ENCODE measurements at places on chromosomes 13 and 19. TPM values are rescaled to one million over a fixed set of nuclear protein-coding genes. Genes with fewer than 3 reads are reported as not detected.

DGKH gene
- 12.5 TPM for total RNA-seq

ZNF880 gene
- 28.4 TPM for total RNA-seq

FGF21 gene
- not detected for total RNA-seq

SOHLH2 gene
- total RNA-seq = 1.5 TPM

LCP1 gene
- total RNA-seq = 2.7 TPM

CBARP gene
- total RNA-seq = 4.6 TPM

ZNF492 gene
- total RNA-seq = 0.25 TPM

PTH2 gene
- not detected for total RNA-seq

EFNA2 gene
- not detected for total RNA-seq

MAP1S gene
- 16.2 TPM for total RNA-seq

CRTC1 gene
- 2.1 TPM for total RNA-seq

CPAMD8 gene
- 1.5 TPM for total RNA-seq

NUDT19 gene
- total RNA-seq = 5.1 TPM

ZNF525 gene
- 6.5 TPM for total RNA-seq

CD22 gene
- total RNA-seq = 0.25 TPM

NALCN gene
- total RNA-seq = 0.66 TPM

KLK1 gene
- total RNA-seq = not detected

CTXN1 gene
- total RNA-seq = 2.6 TPM

SPIB gene
- total RNA-seq = not detected

ZNF570 gene
- 7.0 TPM for total RNA-seq

ZNF333 gene
- 29.8 TPM for total RNA-seq

PODNL1 gene
- under 0.01 TPM for total RNA-seq

ZNF790 gene
- total RNA-seq = 5.0 TPM

KLK13 gene
- total RNA-seq = not detected

SMIM44 gene
- not detected for total RNA-seq

GEMIN7 gene
- total RNA-seq = 16.2 TPM

WDR87 gene
- not detected for total RNA-seq

MBD3 gene
- total RNA-seq = 126 TPM

IL12RB1 gene
- not detected for total RNA-seq

NCAN gene
- under 0.01 TPM for total RNA-seq

CKM gene
- total RNA-seq = 0.12 TPM

URAD gene
- not detected for total RNA-seq

NTF4 gene
- not detected for total RNA-seq
